Cardiac muscle cell (in vitro differentiated cells and primary cell): ENCODE measurements at places on chromosomes 3 and 15. TPM values are rescaled to one million over a fixed set of nuclear protein-coding genes. Genes with fewer than 3 reads are reported as not detected.

MST1 gene
- total RNA-seq = 41.5 and 48.7 TPM in 2 replicates

NEDD4 gene
- 7.2 and 7.5 TPM in 2 replicates for total RNA-seq

AHSG gene
- total RNA-seq = not detected in 2 replicates

CCR3 gene
- not detected in 2 replicates for total RNA-seq

GOLGA8S gene
- 0.04 TPM in 1 of 2 replicates, not detected in the other for total RNA-seq

PRRT3 gene
- 9.8 and 11.0 TPM in 2 replicates for total RNA-seq

GRCh38 chr3:32616267-32616962 lies 45.8 kb upstream of the DYNC1LI1 start:
- no peak overlapping the region for H3K27ac ChIP-seq
- DNase-seq = no peak
- H3K4me1 ChIP-seq = no peaks in the 10 kb centered on the region
- no peaks in the 10 kb centered on the region for H3K36me3 ChIP-seq

DNA sequence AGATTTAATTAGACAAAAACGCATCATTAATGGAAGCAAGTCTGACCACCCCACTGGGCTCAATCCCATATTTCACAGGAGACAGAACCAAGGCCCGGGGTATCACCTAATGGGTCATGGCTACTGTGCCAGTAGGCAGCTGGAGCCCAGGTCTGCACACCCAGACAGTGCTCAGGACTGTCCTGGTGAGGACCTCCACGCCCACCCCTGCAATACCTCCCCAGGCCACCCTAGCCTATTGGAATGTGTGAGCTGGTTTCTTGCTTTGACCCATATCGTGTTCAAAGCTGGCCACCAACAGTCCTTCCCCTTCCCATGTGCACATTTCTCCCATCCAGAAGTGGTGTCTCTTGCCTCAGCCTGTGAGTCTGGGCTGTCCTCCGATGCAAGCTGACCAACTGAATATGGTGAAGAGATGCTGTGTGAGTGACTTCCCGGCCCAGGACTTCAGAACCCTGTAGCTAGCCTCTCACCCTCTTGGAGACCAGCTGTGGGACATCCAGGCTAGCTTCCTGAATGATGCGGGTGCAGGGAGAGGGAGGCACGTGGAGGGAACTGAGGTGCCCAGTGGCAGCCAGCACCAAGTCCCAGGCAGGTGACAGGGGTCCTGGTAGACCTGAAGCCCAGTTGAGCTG lies 19.1 kb downstream of the SLC6A20 start:
- H3K27me3 ChIP-seq = no peaks in the 10 kb centered on the region
- H3K4me3 ChIP-seq = no peak overlapping the region
- no peaks in the 10 kb centered on the region for H3K36me3 ChIP-seq
- no peaks in the 10 kb centered on the region for H3K4me1 ChIP-seq
- no peak for DNase-seq

GRCh38 chr3:63807961-63808565 lies 11.0 kb upstream of the C3orf49 start:
- H3K36me3 ChIP-seq = no peaks in the 10 kb centered on the region
- H3K4me1 ChIP-seq = no peaks in the 10 kb centered on the region
- H3K27ac ChIP-seq = no peak overlapping the region
- H3K27me3 ChIP-seq = no peaks in the 10 kb centered on the region
- H3K4me3 ChIP-seq = no peak overlapping the region

DNA sequence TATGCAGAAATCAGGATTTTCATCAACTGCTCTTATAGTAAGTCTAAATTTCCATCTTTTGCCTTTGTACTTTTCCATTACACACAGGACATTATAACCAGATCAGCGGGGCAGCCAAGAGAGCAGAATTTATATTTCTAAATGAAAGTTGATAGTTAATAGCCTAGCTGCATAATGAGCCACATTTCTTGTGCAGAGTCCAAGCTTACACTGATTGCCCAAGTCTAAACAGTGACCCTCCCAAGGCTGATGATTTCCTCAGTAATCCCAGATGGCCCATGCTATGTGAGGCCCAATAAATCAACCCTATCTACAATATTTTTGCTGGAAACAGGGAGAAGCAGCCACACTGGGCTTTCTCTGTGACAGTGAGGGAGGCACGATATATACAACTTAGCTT lies 475.8 kb upstream of the KCNMB2 start:
- no peak for DNase-seq
- H3K4me3 ChIP-seq = no peak overlapping the region
- H3K36me3 ChIP-seq = no peaks in the 10 kb centered on the region
- H3K27ac ChIP-seq = no peak overlapping the region
- no peaks in the 10 kb centered on the region for H3K27me3 ChIP-seq

- no peaks in the 10 kb centered on the region for H3K36me3 ChIP-seq
- H3K4me1 ChIP-seq = no peaks in the 10 kb centered on the region
- H3K27me3 ChIP-seq = no peaks in the 10 kb centered on the region
- no peak overlapping the region for H3K27ac ChIP-seq
Observed at GRCh38 chr15:99966815-99967214, 233.6 kb upstream of the LYSMD4 start.

DNA sequence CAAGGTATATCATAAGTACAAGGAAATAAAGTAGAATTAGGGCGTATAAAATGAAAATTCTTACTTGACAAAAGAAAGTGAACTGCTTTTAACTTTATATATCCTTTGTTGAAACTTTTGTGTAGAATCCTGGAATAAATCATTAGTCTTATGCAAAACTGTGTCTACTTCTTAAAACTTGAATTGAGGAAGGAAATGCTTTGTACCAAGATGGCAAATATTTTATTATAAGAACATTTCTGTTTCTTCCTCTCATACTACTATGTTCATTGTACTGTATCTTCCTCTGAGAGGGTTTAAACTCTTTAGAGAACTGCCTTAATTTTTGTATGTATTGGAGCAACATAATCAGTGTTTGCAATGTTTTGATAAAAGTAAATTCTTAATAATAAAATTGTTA lies 42.0 kb downstream of the RASA2 start:
- H3K27ac ChIP-seq = no peak overlapping the region
- H3K36me3 ChIP-seq = no peaks in the 10 kb centered on the region
- H3K27me3 ChIP-seq = no peaks in the 10 kb centered on the region

GRCh38 chr15:80246425-80246894 lies 5.6 kb downstream of the CTXND1 start:
- no peak overlapping the region for H3K27ac ChIP-seq
- no peak overlapping the region for H3K4me3 ChIP-seq
- H3K4me1 ChIP-seq = no peaks in the 10 kb centered on the region
- no peak for DNase-seq
- H3K27me3 ChIP-seq = peaks cover 44% of the 10 kb centered on the region
